ENCODE measurements at places on chromosomes 1 and 21.
A peak's percentile ranks its signal among the peaks of the same experiment; 100 is the strongest.

GRCh38 chr1:21763236-21763635, 19.7 kb downstream of the USP48 start:
- DNase-seq: no peak

GRCh38 chr21:31665397-31665796, 5.9 kb downstream of the SOD1 start:
- no peak for DNase-seq

GRCh38 chr1:47208374-47208850, 18.6 kb upstream of the PDZK1IP1 start:
- no peak for DNase-seq

DNA sequence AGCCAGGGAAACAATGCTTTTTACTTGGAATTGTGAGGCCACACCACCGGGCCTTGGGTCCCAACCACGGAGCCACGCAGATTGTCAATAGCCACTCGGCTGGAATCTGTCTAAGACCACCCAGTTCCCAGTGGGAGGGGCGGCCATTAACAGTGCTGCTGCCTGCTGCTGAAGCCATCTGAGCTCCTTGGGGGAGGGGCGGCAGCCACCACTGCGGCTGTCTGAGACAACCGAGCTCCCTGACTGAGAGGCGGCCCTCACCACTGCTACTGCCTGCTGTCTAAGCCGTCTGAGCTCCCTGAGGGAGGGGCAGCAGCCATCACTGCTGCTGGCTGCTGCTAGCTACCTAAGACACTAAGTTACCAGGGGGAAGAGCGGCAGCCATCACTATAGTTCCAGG, 64.3 kb downstream of the DMRTA2 start:
- no peak for DNase-seq

DNA sequence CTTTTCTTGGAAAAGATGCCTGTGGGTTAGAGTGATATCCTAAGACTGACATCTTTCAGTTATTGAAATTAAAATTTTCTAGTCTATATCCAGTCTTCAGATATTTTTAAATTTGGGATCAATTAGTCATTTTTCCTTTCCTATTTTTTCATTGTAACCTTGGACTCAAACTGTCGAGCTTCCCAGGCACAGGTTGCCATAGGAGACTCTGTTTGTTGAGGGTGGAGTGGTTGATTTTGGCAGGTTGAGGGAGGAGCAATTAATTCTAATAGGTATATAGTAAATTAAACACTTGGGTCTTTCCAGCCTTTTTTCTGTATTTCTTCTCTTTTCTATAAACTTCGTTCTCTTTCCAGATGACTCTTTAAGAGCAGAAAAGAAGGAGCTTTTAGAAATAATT, 326.8 kb downstream of the ASTN1 start:
- DNase-seq: no peak

GRCh38 chr1:44822981-44823451, 14.7 kb downstream of the BTBD19 start:
- DNase-seq: no peak

DNA sequence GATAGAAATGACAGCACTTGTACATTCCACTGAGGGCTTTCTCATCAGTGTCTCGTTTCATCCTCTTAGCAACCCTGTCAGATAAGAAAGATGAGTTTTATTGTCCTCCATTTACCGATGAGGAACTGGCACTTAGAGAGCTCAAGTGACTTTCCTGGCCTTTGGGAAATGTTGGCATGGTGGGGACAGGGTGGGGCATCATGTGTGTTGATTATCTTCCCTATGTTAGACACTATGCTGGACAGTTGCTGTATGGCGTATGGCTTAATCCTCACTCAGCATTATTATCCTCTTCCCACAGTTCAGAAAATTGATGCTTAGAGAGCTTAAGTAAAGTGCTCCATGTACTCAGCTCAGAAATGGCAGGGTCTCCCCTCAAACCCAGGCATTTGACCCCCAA, 163.2 kb downstream of the CAMTA1 start:
- no peak for DNase-seq

GRCh38 chr1:107683683-107684082, 281.3 kb downstream of the VAV3 start:
- DNase-seq: no peak

GRCh38 chr1:53091841-53092645, 30.0 kb downstream of the PODN start:
- DNase-seq: no peak

- no peak for DNase-seq
Observed at GRCh38 chr1:247386687-247387086, 29.3 kb upstream of the NLRP3 start.

GRCh38 chr21:36555199-36555800, 75.4 kb upstream of the CLDN14 start:
- no peak for DNase-seq

- no peak for DNase-seq
Observed at GRCh38 chr1:84280912-84281311, 20.6 kb upstream of the SAMD13 start.

DNA sequence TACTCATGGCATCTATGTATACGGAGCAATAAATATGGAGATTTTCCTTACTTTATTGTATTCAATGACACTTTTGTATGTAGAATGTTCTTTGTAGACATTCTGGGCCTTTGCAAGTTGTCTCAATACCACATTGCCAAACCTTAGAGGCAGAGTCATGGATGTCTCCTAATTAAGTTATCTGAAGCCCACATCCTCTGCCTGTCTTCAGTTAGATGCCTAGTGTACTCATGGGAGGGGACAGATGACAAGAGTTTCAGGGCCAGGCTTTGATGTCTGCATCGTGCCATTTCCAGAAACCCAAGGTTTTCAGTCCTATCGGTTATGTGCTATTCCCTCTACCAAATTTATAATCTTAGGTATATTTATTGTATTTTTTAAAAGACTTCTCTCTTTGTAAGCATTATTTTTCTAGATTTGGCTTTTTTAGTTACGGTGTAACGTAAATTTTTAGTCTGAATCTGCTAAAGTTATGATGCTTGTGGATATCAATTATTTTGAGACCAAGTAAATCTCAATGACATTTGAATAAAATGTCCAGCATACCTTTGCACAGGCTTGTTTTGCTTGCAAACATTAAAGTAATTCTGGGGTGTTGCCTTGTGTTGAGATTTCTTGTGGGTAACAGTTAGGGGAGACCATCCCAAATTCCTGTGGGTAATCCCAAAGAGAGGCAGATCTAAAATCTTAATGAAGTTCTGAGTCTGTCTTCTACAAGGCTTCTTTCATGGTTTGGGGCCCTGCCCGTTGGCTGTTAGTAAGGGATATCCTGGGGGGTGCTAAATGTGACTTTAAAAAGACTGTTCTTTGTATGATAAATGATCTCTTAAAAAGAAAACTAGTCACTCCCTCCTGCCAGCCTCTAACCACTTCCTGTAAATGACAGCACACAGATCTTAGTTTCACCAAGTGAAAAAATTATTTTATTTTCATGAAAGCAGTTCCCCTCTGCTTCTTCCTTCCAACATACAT, 8.0 kb upstream of the MACF1 start:
- DNase-seq: no peak

DNA sequence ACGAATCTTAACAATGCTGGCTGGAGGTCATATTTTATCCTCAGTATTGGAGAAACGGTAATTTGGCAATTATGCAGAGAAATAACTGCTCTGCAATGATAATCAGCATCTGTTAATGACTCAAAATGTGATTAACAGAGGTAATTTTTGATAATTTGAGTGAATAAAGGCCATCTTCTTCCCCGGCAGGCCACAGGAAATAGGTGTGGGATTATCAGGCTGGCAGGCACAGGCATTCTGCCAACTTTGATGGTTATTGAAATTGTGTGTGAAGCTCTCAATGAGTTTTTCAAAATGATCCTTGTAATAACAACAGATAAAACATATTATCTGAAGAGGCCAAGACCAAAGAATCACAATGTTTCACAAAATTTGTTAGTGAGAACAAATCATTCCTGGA, 309.0 kb downstream of the PTGER3 start:
- no peak for DNase-seq

DNA sequence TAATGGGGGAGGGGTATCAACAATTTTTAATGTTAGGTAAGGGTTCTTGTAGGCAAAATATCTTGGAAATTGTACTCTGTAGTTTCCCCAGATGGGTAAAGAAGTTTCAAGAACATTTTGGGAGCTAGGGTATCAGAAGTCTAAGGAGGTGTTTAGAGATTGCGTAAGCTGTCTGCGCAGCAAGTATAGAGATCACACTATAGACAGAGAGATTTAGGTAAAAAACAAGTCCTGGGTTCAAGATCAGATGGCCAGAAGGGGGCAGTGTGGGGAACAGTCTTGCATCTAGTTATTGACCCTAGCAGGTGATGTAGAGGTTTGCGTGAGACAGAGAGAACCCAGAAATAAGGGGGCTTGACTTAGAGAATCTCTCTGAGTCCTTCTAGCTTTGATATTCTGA, 80.8 kb downstream of the S1PR1 start:
- no peak for DNase-seq

DNA sequence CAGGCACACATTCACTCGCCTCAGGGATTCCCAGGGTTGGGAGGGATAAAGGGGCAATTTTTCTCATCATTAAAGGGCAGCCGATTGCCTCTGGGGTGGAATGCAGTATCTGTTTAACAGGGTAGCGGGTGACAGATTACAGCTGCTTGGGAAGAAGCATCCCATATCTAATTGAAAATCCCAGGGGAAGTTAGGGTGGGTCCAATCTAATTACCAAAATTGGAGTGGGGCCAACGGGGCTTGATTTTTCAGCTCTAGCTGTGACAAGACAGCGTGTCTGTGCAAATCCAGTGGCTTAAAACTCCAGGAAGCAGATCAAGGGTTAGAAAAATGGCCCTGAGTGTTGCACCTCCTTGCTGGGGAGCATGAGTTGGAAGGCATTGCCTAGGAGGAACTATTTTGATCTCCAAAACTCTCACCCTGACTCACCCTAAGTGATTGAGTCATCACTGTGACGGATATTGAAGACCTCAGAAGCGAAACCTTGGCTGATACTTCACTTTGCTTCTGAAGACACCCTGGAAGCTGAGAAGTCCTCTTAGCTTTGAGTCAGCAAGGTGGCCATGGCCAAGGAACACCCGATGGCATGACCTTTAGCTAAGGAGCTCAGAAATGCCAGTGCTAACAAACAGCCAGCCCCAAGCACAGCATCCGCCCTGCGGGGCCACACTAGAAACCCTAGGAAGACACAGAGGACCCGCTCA, 46.0 kb downstream of the GRHL3 start:
- DNase-seq: peak; percentile 30

- DNase-seq: no peak
Observed at GRCh38 chr1:73556270-73556669, 641.7 kb downstream of the LRRIQ3 start.
